Psoas muscle (tissue), 8 donors: ENCODE measurements at places on chromosomes 5 and 9. TPM values are rescaled to one million over a fixed set of nuclear protein-coding genes. Genes with fewer than 3 reads are reported as not detected.

The SLIT3 gene
- 0.84 TPM for polyA plus RNA-seq

The LHX2 gene
- polyA plus RNA-seq, result not detected

The MAML1 gene
- polyA plus RNA-seq, result 5.8 TPM

The ASPN gene
- 0.82 TPM for polyA plus RNA-seq

The CYFIP2 gene
- 1.7 TPM for polyA plus RNA-seq

The PTRH1 gene
- 44.6 TPM for polyA plus RNA-seq

The DRD1 gene
- polyA plus RNA-seq, result not detected

The NR5A1 gene
- polyA plus RNA-seq, result 0.04 TPM

The C9orf43 gene
- polyA plus RNA-seq, result 0.79 TPM

The FOXD4 gene
- 0.15 TPM for polyA plus RNA-seq

GRCh38 chr9:134764473-134765269, 115.9 kb upstream of the FCN2 start:
- no peak for DNase-seq

DNA sequence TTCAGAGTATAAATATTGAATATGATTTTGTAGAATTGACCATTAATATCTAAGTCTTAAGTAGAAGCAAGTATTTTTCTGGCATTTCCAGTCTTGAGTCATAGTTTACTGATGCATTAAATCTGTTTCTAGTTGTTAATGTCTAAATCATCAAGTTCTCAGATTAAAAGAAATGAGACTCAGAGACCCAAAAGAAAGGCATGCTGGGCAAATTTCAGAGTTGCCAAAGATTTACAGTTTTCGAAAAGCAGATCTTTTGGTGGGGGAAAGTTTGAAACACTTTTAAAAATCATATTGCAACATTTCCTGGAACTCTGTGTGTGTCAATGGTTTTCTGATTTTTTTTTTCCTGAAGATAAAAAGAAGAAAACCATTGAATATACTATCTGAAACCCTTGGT, 60.9 kb downstream of the ANKRD55 start:
- DNase-seq, result no peak

- DNase-seq, result no peak
These were observed 54.8 kb upstream of the NCS1 start for GRCh38 chr9:130117376-130117775.

GRCh38 chr9:69748304-69748703, 11.5 kb downstream of the PTAR1 start:
- no peak for DNase-seq

GRCh38 chr9:36781533-36781932, 208.8 kb downstream of the MELK start:
- no peak for DNase-seq

GRCh38 chr5:78889369-78890140, 95.6 kb downstream of the ARSB start:
- DNase-seq, result no peak

DNA sequence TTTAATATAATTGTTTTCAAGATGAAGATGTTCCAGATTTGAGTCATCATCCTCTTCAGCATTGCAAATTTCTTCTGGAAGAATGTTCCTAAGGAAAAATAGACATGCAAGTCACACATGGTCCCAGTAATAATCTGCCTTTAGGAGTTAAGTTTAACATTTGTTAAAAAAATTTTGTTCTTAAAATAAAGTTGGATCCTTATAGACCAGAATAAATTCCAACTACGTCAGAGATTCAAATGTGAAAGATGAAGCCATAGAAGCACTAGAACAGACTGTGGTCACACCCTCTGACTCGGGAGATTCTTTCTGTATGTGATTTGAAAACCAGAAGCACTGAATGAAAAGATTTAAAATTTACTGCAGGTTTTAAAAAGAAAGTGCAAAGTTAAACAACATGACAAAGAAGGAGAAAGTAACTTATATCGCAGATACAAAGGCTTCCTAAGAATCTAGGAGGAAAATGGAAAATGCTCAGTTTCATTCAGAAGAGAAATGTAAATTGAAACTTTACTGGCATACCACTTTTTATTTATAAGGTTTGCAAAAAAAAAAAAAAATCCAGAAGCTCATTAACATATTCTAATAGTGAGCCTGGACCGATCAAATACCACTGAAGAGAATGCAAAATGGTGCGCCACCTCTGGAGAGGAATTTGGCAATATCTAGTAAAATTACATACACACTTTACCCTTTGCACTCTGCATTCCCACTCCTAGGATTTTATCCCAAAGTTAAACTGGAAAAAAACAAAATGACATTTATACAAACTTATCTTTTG, 14.3 kb upstream of the ASPN start:
- no peak for DNase-seq

GRCh38 chr9:571066-571465, 270.4 kb upstream of the DMRT1 start:
- DNase-seq, result no peak

- DNase-seq, result peak; percentile 52
These were observed 32.8 kb downstream of the SECISBP2 start for GRCh38 chr9:89350988-89351557.

GRCh38 chr5:94705427-94705826, 87.0 kb downstream of the SLF1 start:
- no peak for DNase-seq

- DNase-seq, result no peak
These were observed 70.3 kb downstream of the MAP1B start for GRCh38 chr5:72177538-72177937.

DNA sequence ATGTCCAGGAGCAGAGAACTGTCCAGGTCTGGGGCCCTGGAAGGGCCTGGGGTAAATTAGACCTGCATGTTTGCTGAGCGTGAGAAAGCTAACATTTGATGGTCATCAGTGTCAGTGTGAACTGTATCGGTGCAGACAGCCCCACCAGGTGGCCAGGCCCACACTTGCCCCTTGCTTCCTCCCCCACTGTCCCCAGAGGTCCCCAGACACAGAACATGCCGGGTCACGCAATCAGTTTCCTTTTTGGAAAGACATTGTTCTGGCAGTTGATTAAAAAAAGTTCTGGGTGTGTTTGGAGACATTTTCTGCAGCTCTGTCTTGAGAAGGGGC, 1.5 kb downstream of the NKD2 start:
- DNase-seq, result peak; percentile 14

DNA sequence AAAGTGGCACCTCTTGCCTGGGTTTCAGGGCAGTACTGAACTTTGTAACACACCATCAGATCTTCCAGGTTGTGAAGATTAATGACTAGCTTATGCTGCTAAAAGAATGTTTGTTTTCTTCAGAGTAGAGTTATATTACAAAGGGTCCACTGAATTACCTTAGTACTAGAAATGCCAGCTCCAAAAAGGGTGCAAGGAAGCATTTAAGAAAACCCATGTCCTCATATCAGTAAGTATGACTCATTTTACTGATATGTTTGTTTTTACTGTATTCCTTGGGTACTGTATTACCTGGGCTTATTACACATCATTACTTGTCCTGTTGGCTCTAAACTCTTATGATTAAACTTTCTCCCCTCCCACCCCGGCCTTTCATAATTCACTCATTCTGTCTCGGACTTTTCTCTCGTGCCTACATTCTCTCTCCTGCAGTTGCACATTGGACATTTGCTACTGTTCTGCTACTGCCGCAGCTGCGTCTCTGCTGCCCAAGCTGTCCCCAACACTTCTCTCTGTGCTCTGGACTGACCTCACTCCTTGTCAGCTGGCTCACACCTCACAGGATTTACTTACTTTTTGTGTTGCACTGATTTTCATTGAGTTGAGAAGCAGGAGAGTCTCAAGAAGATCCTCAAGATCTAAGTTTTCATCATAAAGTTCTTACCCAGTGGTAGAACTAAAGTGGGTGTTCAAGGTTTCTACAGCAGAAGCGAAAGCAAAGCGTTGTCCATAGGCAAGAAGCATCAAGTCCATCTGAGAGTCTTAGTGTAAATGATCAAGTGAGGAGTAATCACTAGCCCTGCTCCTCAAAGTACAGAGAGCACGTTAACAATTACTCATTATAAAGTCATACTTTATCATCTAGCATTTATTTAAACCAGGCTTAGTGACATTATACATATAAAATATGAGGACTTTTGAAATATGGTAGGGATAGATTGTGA, 53.2 kb upstream of the C9orf72 start:
- no peak for DNase-seq

DNA sequence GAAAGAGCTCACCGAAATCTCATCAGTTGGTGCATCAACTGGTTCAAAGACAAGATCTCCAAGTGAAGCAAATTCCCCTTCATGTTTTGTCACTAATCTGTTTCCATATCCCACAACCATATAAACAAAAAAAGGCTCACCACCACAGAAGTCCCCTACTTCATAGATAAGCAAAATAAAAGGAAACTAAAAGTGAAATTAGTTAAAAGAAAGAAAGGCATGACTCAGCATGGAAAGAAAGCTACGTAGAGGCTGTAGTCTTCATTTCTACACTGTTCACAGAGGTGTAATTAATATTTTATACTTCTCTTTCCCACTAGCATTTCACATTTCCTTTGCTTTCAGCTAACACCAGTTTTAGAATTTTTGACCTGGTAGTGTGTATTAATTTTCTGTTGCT, 208.0 kb downstream of the CYLC2 start:
- no peak for DNase-seq

DNA sequence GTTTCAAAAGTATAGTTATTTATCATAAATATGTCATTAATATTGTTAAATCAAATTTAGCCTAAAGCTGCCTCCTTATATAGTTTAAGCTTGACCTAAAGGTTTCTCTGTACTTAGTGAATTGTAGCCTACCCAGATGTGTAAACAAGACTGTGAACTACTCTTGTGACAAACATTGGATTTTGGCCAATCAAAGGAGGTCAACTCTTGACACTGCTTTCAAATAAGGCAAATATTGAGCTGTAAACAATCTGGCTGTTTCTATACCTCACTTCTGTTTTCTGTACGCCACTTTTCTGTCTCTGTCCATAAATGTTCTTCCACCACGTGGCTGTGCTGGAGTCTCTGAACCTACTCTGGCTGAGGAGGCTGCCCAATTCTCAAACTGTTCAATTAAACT, 51.2 kb downstream of the FXN start:
- no peak for DNase-seq

- no peak for DNase-seq
These were observed 30.4 kb downstream of the ACO1 start for GRCh38 chr9:32414856-32415255.

GRCh38 chr5:58133631-58134296, 326.1 kb downstream of the PLK2 start:
- DNase-seq, result no peak

- DNase-seq, result no peak
These were observed 180.5 kb upstream of the DMAC1 start for GRCh38 chr9:7980041-7980440.

DNA sequence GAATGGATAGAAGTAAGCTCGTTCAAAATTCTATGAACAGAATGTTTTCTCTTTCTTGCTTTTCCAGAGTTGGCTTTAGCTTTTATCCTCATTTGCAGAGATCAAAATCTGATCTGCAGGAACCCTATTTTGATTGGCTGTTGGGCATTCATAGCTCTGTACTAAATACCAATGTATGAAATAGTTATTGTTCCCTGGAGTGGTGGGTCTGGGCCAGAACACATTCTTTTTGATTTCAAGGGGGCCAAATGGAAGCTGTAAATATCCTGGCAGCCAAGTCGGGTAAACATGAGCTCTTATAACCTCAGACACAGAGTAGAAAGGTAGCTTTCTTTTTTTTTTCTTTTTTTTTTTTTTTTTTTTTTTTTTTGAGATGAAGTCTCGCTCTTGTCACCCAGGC, 241.5 kb downstream of the PDZD2 start:
- DNase-seq, result no peak

GRCh38 chr9:92807757-92808725, 43.4 kb upstream of the BICD2 start:
- DNase-seq, result no peak

GRCh38 chr5:170164087-170164486, 58.4 kb downstream of the FOXI1 start:
- DNase-seq, result no peak
